ENCODE measurements at places on chromosomes 2 and 18.

- DNase-seq = no peak
These were observed 202.1 kb upstream of the REV1 start for GRCh38 chr2:99691926-99692325.

GRCh38 chr2:187435756-187436155 lies 12.3 kb downstream of the CALCRL start:
- no peak for DNase-seq

DNA sequence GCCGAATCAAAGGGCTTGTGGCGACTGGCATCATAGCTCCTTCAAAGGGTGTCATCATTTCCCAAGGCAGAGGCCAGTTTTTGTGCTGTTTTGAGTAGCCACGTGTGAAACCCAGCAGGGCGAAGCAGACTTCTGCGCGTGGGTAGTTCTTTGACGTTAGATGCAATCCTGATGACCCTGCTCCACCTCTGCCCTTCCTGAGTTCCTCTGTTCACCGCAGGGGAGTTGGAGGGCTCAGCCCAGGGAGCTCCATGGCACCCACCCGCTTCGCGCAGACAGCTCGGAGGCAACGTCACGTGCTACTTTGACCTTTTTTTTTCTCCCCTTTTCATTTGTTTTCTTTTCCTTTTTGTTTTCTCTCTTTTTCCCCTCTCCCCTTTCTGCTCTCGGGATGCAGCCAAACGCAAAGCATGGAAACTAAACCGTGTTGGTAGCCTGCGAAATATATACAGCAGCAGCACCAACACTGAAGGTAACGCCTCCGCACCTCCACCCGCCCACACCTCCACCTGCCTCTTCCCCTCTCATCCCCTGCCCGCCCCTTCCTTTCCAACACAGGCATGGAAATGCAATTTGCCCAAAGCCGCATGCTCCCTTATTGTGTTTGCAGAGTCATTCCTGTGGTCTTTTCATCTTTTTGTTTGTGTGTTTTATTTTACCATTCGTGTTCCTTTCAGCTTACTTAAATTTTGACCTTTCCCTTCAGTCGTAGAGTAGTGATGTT lies 153.6 kb downstream of the GBX2 start:
- DNase-seq = no peak

DNA sequence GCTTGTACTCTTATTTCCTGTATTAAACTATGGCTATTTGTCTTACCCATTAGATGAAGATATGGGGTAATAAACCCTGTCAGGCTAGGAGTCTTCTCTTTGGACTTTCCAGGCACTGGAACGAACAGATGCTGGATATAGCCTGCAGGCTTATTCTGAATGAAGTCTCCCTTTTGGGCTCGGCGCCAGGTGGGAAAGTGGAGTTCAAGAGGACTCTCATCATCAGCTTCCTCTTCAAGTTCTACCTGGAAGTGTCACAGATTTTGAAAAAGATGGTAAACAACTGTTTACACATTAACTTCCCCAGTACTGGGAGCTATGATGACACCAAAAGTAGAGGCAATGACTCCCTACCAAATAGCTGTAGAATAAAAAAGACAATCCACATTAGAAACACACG lies 27.9 kb downstream of the AOX1 start:
- DNase-seq = no peak

DNA sequence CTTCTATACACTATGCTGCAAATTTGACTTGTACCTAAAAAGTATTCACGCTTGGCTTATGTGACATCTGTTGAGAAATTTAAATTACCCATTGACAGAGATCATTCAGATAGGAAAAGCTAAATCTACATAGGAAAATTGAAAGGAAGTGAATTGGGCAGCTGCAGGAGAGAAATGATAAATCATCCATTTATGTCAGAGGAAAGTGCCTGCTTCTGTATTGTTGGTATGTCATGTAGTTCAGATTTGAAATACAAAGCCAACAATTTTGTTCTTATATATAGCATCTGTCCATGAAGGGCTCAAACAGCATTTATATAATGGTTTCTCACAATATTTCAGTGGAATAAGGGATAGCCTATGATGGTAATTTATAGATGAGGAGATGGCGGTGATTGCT lies 17.6 kb downstream of the LINC00305 start:
- DNase-seq = no peak

DNA sequence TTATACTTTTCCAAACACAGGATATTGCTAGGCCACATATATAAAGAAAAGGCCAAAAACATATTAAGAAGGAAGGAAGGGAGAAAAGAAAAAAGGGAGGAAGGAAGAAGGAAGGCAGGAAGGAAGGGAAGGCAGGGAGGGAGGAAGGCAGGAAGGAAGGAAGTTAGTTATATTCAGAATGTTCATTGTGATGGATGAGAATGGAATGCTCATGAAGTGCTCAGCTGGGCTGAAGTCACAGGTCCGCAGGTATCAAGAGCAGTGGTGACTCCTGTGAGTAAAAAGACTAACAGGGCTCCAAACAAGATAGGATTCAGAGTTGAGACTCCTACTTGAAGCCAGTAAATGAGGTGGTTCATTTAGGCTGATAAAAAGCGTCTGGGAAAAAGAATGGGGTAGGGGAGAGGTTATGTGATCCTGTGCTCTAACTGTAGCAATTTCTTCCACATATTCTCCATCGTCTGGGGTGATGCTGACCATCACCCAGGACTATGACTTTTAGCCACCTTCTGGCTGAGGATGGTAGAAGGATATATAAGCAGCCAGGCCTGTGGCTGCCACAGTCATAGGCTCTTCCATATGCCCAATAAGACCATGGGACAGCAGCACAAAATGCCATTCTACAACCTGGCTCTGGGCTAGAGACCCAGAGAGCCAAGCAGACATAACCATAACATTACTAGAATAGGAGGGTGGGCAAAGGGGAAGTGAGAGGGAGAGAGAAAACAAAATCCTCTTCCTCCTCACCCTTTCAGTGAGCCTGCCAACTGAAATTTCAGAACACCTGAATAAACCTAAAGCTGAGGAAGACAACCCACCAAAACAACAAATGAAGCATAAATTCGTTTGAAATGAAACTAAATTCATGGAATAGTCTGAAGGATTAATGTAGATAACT lies 173.2 kb downstream of the MYO3B start:
- no peak for DNase-seq

DNA sequence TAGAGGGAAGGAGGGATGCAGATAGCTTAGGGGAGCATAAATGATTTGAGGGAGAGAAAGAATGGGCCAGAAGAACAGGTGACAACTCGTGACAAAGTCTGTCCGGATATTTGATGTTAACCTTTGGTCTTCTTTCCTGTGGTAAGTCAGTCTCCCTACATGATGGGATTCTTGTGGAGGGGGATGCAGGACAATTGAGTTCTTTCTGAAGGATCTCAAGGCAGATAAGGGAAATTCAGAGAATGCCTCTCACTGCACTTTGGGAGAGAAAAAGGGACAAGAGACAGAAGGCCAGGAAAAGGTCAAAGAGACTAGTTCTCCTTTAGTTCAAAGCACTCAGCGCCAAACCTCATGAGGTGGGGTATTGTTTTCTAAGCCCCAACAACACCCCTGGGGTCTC lies 34.2 kb downstream of the FBXO36 start:
- no peak for DNase-seq

DNA sequence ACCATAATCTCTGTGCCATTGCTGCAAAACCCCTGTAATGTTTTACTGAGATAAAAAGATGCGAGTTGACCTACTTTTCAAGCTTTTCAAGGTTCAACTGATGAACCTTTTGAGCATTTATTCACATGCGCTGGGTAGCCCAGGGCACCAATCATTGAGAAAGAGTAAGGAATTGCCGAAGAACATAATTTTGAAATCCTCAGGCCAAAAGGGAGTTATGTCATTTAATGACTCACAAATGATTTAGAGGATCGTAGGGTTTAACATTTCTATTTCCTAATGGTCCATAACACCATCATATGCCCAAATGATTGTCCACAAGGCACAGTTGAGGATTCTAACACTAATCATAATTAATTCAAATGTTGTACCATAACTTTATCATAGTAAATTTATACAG lies 20.2 kb upstream of the DLX1 start:
- DNase-seq = no peak

DNA sequence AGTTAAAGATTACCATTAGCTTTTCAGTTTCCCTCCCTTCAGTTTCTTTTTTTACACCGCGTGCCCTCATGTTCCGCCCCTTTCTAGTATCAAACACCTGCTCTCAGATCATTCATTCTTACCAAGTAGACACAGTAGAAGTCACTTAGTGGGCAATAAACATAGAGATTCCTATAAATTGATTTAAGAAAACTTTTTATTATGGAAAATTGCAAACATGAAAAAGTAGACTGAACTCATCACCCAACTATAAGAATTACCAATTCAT lies 21.2 kb upstream of the CNRIP1 start:
- DNase-seq = no peak

- no peak for DNase-seq
These were observed 275.7 kb upstream of the ZNF804A start for GRCh38 chr2:184322615-184323014.

DNA sequence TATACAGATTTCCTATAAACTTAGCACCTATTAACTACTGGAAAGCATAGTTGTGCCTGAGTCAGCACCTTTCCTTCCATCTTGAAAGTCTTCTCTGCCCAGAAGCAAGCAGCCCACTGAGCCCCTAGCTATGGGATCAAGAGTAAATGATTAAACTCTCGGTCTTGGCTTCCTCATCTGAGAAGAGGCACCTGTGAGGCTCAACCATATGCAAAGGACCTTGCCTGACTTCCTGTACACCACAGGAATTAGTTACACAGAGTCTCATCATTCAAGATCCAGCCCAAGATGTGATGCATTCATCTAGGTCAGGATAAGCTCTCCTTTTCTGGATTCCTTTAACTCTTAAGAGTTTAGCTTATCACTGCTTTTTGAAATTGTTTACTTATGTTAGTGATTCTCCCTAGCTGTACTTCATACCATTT lies 96.0 kb downstream of the CDH2 start:
- no peak for DNase-seq

GRCh38 chr2:222424276-222424728 lies at the start of gene SGPP2:
SGPP2 (plus strand) TSS chr2:222424543; CDS start chr2:222424603, 60 bp downstream.
- DNase-seq = peak; percentile 19

DNA sequence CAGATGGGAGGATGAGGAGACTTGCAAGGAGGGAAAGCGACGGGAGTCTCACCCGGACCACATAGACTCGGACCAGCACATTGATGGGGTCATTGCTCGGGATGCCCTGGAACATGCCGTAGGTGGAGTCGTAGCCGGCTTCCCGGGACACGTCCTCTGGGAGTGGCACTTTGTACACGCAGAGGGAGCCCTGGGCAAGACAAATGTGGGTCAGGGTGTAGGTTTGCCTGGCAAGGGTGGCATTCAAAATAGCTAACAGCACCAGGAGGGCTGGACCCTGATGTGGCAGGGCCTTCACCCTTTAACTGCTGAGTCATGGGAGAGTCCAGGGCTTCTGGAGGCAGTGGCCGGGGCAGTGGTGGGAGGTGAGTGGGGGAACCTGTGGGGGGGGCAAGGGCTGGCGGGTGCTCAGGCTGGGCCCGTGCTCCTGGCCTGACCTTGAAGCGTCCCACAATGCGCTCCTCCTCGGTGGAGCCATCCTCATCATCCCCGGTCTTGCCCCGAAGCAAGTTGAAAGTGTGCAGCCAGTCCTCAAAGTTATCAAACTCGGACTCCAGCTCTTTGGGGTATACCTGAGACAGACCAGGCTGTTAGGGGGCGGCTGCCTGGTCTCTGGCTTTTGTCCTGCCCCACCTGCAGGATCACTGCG lies 11.1 kb downstream of the OTOF start:
- no peak for DNase-seq

DNA sequence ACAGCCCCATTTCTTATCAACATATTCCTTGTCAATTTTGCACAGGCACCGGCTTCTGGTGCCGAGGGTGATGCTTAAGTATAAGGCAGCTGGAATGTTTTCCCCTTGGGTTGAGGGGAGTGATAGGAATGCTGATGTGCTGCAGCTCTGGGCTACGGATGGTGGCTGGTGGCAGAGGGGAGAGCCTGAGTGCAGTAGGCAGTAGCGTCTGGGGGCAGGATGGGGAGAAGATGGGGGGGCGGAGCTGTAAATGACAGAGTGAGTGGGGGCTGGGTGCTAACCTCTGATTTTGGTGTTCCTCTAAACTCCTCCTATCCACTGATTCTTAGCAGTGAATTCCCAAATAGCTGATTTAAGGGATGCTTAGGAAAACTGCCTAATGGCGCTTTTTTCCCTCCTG lies 20.7 kb downstream of the TMEM178A start:
- no peak for DNase-seq

DNA sequence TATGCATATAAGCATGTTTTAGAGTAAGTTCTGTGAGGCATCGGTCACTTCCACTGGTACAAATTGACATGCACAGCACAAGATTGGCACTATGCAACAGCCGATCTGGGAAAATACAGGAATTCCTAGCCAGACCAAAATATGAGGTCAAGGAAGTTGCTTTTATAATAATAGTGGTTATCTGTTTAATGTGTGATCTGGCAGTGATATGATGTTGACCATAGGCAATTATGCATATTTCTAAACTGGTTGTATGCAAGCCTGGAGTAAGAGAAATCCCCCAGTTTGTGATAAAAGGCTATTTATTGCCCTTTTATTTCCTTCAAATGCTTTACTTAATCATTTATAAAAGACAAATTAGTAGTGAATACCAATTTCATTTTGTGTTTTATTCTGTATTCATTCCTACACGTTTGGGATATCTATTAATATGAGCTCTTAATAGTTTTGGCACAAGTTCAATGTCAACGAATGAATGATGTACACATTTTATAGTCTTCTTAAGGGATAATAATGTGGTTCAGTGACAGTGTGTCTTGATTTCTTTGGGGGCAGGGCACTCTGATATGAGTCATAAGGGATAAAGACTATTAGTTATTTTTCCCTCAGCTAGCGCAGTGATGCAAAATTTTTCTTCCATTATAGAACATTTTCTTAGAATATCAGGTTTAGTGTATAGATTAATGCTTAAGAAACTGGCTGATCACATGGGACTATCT lies 34.7 kb upstream of the ZEB2 start:
- no peak for DNase-seq

DNA sequence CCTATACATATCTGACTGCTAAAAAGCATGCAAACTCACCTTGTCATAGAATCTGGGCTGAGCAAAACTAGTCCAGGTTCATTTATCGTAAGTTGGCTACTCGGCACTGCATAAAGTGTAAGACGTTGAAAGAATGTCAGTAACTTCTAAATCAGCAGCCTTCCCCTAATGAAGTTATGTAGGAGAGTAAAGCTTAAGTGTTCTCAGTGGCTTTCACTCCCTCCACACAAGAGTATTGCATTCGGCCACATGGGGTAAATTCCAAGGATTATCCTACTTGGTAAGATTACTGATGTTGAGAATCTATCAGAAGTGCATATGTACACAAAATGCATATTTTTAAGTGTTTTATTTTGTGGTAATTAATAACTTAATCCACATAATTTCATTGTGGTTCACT lies 130.1 kb downstream of the LCLAT1 start:
- no peak for DNase-seq

Measured in stimulated activated naive CD8-positive, alpha-beta T cell treated with anti-CD3 and anti-CD28 coated beads, Interleukin-15, amount 100 ng/mL, for 72 hours (primary cell).